ENCODE measurements at places on chromosomes 2 and 18.
A peak's percentile ranks its signal among the peaks of the same experiment; 100 is the strongest.

DNA sequence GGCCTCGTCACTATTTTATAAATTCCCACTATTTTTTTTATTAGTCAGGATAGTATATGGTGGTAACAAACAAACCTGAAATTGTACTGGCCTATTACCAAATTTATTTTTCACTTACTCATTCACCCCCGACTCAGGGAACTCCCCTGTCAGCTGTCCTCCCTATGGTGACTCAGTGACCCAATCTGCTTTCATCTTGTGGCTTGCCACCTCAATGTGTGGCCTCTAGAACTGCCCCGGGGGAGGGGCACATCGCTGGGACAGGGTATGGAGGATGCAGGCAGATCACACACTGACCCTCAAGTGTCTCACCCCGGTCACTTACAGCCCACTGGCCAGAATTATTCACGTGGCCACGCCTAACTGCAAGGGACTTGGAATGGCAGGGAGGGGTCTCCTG is 71.6 kb downstream of the ACTR2 start:
- DNase-seq: no peak

DNA sequence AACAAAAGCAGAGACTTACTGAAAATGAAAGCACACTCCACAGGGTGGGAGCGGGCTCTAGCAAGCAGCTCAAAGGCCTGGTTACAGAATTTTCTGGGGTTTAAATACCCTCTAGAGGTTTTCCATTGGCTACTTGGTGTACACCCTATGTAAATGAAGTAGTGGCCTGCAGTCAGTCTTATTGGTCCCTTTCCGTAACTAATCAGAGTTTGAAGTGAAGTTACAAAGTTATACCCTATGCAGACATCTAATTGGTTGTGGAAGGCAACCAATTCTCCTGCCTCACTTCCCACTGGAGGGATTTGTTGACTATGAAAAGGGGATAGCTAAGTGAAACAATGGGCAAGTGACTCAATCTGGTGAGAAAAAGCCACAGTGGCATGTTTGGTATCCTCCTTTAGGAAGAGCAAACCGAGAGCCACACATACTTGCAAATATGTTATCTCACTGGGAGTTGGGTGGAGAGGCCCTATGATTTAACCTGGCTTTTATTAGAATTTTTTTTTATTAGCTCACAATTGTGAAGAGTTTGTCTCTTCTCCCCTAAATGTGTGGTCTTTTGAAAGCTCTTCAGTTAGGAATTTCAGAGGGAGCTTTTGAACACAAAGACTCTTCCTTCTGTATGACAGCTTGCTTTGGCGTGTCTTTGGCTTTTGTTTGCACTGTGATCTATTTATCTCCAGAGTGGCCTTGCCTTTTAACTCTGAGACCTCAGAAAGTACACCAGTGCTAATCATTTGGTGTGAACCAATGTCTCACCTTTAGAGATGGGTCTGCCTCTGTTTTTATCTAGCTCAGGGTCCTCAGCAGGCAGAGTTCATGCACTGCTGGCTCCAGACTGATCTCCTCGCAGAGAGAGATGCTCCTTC is 69.6 kb downstream of the MAP4K4 start:
- DNase-seq: peak; percentile 67

DNA sequence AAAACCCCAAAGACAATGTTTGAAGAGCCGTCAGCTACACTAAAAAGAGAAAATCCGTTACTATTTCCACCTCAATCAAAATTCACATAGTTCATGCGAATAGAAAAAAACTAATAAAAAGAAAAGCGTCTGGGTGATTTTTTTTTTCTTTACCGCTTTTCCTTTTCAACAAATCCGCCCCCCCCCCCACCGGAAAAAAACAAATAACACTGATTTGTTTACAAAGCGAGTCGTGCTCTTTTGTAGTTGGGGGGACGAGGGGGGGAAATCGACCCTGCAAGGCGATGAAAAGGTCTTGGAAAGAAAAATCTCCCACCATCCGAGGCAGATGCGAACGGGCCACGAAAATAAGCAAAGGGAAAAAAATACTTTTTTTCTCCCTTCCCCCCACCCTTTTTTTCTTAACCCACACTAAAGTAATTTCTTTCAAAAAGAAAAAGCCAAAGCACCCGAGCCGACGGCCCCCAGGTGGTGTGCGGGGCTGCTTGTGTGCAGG is 638 bp downstream of the ZNF521 start:
- DNase-seq: peak; percentile 72

DNA sequence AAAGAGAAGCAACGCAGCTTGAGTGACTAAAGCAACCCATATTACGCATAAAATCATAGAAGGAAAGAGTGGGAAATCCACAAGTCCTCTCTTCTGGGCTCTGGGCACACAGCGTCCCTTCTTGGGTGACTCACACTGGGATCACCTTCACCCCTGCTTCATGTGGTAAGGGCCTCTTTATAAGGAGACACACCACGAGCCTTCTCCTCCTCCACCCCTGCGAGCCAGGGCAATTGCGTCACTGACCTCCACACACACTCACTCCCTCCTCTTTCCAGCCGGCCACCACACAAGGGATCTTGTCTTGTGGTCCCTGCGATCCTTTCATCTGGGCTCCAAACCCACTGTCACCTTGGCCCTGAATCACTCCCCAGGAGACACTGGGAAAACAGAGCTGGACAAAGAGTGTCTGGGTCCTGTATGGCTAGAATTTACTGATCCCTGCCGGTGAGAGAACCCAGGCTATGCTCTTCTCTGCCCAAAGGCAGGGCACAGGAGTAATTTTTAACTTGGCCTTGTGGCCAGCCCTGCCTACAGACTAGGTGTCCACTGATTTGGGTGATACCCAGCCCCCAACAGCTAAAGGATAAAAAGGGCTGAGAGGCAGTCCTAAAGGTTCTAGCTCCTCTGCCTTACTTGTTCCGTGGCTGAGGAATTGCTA is 35.3 kb downstream of the NHEJ1 start:
- DNase-seq: no peak

- DNase-seq: no peak
These were observed 209.2 kb downstream of the ZNF407 start for GRCh38 chr18:74806700-74807416.

DNA sequence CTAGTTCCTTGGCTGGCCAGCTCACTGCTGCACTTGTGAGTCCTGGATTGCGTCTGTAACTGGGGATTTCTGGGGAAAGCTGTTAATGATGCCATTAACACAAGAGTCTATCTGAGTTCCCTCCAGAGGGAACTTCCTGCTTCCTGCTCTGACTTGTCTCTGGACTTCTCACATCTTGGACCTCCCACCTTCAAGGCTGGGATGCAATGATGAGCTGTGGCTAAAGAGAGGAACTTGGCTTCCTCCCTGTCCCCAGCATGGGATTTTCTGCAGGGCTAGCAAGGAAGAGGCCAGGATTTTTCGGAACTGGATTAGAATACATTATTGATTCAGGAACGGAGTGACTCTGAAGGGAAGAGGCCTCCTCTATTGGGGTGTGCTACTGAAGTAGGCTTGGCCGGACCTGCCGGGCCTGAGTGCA is 155.5 kb downstream of the CLIP4 start:
- no peak for DNase-seq

DNA sequence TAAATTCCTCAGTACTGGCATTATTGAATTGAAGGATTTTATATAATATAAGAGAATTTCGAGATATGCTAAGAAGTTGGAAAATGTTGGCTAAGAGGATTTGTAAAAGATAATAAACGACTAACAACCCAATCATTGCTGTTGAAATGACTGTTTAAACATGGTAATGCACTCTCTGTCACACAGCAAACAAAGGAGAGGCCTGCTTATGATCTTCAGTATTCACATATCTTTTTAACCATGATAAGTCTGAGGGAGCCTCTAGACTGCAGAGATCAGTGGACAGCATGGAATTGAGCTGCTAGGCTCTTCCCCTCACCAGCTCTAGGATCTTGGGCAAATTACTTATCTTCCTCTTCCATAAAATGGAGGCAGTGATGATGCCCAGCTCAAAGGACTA is 2.7 kb downstream of the KCTD18 start:
- no peak for DNase-seq

DNA sequence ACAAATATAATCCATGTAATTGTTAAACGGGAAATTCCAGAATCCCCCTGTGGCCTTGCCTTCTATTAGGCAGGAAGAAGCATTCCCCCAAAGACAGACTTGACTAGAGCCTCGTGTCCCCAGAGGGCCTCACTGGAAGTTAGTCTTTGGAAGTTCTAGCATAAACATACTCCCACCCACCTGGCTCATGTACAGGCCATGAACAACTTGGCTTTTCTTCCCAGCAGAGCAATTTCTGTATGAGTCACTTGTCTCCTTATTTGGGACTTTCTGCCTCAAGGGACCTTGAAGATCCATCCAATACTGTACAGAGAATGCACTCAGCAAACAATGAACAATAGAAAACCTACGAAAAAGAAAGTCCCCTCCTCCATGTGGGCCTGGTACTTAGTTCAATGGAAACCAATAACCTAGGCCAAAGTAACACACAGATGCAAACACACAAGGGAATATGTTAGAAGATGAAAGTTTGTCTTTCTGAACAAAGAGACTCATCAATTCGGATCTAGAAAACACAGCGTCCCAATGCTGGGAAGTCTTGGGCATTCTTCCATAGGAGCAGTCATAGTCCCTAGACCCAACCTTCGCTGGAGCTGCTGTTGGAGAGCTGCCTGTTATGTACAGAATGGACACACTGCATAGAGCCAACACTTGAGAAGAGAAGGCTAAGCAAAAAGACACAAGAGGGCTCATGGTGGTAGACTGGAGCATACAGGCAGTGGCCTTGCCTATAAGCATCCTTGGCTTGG is 303.5 kb downstream of the HRH4 start:
- no peak for DNase-seq

GRCh38 chr18:789397-789796 is 22.6 kb downstream of the YES1 start:
- DNase-seq: no peak

- no peak for DNase-seq
These were observed 118.4 kb downstream of the ALMS1 start for GRCh38 chr2:73503992-73504570.

GRCh38 chr18:10838553-10838952 is 310.8 kb downstream of the PIEZO2 start:
- no peak for DNase-seq

GRCh38 chr18:34543945-34544344 is 166.2 kb upstream of the DTNA start:
- DNase-seq: no peak

DNA sequence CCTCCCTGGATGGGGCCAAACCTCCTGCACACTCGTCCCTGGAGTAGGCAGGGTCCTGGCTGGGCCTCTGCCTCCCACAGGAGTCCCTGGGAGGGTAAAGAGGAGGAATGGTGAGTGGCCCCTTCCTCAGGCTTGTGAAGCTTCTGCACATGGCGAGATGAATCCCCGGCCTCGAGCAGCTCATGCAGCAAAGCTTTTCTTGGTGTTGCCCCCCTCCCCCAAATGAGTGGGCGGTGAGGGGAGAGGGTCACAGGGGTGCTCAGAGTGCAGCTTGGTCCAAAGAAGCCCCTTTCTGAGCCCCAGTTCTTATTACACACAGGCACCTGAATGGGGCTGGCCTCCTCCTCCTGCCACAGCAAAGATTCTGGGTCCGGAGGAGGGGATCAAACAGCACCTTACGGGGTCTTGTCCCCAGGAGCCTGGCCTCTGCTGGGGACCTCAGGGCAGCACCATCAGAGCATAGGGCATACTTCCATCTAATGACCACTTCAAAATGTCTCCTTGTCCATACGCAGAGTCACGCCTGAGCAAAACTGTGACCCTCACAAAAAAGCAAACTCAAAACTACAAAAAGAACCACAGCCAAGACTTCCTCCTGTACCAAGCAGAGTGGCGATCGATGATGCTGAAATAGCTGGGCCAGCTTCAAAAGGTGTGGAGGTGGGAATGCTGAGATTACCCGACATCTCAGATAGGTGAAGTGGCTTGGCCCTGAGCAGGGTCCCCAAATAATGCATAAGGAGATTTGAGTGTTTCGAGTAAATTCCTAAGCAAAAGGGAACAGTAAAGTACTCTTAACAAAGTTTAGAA is 148.4 kb upstream of the TWIST2 start:
- DNase-seq: no peak

- DNase-seq: no peak
These were observed 53.5 kb downstream of the MGAT5 start for GRCh38 chr2:134307334-134307733.
